Aorta (tissue), 5 donors: ENCODE measurements at places on chromosomes 2 and 18.

- no peak overlapping the region for H3K27ac ChIP-seq
- H3K36me3 ChIP-seq = no peaks in the 10 kb centered on the region
- peaks cover 5% of the 10 kb centered on the region for H3K4me1 ChIP-seq
- DNase-seq = no peak
Observed at GRCh38 chr2:144354953-144355352, 165.0 kb downstream of the ZEB2 start.

DNA sequence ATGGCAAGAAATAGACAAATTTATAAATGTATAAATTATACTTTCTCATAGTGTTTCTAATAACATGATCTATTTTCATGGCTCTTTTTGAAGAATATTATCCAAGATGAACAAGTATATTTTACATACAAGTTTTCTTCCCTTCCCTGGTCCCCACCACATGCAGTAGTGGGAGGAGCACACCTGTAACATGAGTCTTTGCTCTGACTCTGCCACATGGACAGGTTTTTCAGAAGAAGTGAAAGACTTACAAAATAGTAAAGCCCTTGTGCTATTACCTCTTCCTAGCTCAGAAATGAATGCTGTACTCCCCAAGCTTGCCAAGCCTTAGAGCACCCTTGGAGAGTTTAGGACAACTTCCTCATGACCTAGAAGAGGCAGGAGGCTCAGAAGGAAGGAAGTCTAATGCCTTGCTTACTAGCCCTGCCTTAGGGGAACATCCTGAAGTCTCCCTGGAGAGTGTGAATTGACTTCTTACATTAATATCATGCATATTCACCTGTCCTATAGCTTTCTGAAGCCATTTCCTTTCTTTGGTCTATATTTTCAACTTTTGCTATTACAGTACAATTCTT is 18.4 kb downstream of the MXD1 start:
- no peaks in the 10 kb centered on the region for H3K27me3 ChIP-seq
- H3K36me3 ChIP-seq = peaks cover 10% of the 10 kb centered on the region
- peaks cover 2% of the 10 kb centered on the region for H3K4me1 ChIP-seq
- no peak overlapping the region for H3K4me3 ChIP-seq
- no peak for DNase-seq
- no peak overlapping the region for H3K27ac ChIP-seq

DNA sequence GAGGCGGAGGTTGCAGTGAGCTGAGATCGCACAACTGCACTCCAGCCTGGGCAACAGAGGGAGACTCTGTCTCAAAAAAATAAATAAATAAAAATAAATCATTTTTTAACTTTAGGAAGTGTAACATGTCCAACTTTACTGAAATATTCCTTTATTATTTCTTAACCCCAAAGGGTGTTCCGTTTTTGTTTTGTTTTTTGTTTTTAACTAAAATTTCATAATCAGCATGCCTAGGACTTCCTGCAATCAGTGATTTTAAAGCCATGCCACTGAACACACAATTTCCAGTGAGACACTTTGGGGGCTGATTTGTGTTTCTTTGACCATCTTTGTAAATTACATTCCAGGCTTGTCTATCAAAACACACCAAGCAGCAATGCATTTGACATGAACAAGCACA is 7.1 kb downstream of the CATIP start:
- no peak for DNase-seq
- no peaks in the 10 kb centered on the region for H3K27me3 ChIP-seq
- H3K4me3 ChIP-seq = no peak overlapping the region
- H3K4me1 ChIP-seq = no peaks in the 10 kb centered on the region
- no peak overlapping the region for H3K27ac ChIP-seq

GRCh38 chr2:144004742-144005141 is 515.2 kb downstream of the ZEB2 start:
- no peaks in the 10 kb centered on the region for H3K27me3 ChIP-seq
- no peaks in the 10 kb centered on the region for H3K4me1 ChIP-seq
- no peak overlapping the region for H3K27ac ChIP-seq
- no peaks in the 10 kb centered on the region for H3K36me3 ChIP-seq
